ENCODE measurements at places on chromosomes 13 and 19. TPM values are rescaled to one million over a fixed set of nuclear protein-coding genes. Genes with fewer than 3 reads are reported as not detected.
A peak's percentile ranks its signal among the peaks of the same experiment; 100 is the strongest.

The ZNF549 gene
- 4.9 TPM for total RNA-seq

DNA sequence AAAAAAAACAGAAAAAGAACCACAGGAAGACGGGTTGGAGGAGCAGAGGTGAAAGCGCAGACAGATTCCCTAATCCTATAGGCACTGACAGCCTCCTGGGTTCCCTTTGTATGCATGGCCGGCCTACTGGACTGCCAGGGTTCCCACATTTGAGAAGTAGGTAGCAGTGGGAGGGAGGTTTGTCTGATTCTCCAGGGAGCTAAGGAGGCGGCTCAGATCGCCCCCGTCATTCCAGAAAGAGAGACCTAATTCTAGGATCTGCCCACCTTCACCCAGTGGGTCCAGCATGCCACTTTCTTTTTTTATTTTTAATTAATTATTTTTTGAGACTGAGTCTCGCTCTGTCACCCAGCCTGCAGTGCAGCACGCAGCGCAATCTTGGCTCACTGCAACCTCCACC is 9.7 kb upstream of the CCL25 start:
- H3K4me1 ChIP-seq: no peaks in the 10 kb centered on the region
- H3K27ac ChIP-seq: no peak overlapping the region
- DNase-seq: no peak
- no peaks in the 10 kb centered on the region for H3K27me3 ChIP-seq
- no peak overlapping the region for H3K4me3 ChIP-seq
- H3K36me3 ChIP-seq: no peaks in the 10 kb centered on the region

The BICRA gene
- total RNA-seq: 15.5 TPM

GRCh38 chr19:23525276-23525852 is 130.1 kb upstream of the ZNF91 start:
- H3K36me3 ChIP-seq: no peaks in the 10 kb centered on the region
- no peaks in the 10 kb centered on the region for H3K27me3 ChIP-seq
- no peaks in the 10 kb centered on the region for H3K4me1 ChIP-seq
- no peak for DNase-seq
- H3K4me3 ChIP-seq: no peak overlapping the region
- H3K27ac ChIP-seq: no peak overlapping the region

- H3K4me1 ChIP-seq: no peaks in the 10 kb centered on the region
- no peak overlapping the region for H3K4me3 ChIP-seq
- no peak for DNase-seq
- H3K27me3 ChIP-seq: no peaks in the 10 kb centered on the region
Measured at GRCh38 chr19:16022251-16022650, 54.0 kb upstream of the TPM4 start.

The ZNF471 gene
- total RNA-seq: 7.2 TPM

DNA sequence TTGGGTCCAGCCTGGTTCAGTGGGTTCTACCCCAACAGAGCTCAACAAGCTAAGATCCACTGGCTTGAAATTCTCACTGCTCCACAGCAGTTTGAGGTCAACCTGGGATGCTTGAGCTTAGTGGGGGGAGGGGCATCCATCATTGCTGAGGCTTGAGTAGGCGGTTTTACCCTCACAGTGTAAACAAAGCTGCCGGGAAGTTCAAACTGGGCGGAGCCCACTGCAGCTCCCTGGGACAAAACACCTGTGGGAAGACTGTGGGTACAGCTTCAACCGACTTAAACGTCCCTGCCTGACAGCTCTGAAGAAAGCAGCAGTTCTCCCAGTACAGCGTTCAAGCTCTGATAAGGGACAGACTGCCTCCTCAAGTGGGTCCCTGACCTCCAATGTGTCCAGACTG is 1161.9 kb downstream of the UQCRFS1 start:
- no peak overlapping the region for H3K4me3 ChIP-seq
- no peaks in the 10 kb centered on the region for H3K36me3 ChIP-seq
- H3K27me3 ChIP-seq: no peaks in the 10 kb centered on the region
- H3K4me1 ChIP-seq: no peaks in the 10 kb centered on the region
- no peak overlapping the region for H3K27ac ChIP-seq
- DNase-seq: no peak

- peak overlapping the region; percentile 87 for H3K27ac ChIP-seq
- peak; percentile 54 for DNase-seq
- H3K4me3 ChIP-seq: peak overlapping the region; percentile 85
- H3K4me1 ChIP-seq: peaks cover 38% of the 10 kb centered on the region
- H3K36me3 ChIP-seq: no peaks in the 10 kb centered on the region
Measured at GRCh38 chr19:8320564-8321066, 560 bp downstream of the NDUFA7 start.

DNA sequence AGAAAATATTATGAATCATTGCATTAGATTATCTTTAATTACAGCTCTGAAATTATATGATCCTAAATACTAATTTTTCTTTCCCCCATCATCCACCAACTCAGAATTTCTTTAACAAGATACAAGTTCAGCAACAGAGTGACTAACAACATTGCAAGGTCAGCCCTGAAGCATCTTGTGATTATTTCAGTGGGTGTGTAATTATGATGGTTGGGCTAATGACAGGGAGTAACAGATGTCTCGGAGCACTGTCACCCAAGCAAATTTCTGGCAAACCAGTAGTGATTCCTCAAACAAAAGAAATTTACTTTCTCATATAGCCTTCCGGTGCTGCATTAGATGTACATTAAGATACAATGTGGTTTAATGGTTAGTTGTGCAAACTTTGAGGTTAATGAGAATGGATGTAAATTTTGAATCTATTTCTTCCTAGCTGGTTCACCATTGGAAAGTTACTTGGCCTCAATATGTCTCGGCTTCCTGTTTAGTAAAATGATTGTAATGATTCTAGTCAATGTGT is 238.9 kb downstream of the ITGBL1 start:
- H3K4me1 ChIP-seq: no peaks in the 10 kb centered on the region
- H3K4me3 ChIP-seq: no peak overlapping the region
- H3K27ac ChIP-seq: no peak overlapping the region
- H3K27me3 ChIP-seq: no peaks in the 10 kb centered on the region
- no peak for DNase-seq

DNA sequence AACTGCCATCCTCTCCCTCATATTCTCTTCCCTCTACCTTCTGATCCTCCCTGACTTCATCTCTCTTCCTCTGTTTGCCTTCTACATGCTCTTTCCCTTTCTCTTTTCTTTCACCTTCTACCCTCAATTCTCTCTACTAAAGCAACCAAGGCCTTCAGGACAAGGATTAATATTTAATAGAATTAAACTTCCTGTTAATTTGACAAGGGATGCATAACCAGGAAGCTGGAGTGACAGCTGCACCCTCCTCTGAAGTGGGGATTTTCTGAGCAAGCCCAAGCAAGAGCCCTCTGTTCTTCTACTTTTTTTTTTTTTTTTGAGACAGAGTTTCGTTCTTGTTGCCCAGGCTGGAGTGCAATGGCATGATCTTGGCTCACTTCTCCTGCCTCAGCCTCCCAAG is 63.4 kb upstream of the MED4 start:
- no peaks in the 10 kb centered on the region for H3K27me3 ChIP-seq
- no peaks in the 10 kb centered on the region for H3K36me3 ChIP-seq
- DNase-seq: no peak
- no peak overlapping the region for H3K4me3 ChIP-seq
- peaks cover 20% of the 10 kb centered on the region for H3K4me1 ChIP-seq

GRCh38 chr19:4967738-4968461 is 1.0 kb upstream of the KDM4B start:
- no peaks in the 10 kb centered on the region for H3K27me3 ChIP-seq
- H3K4me3 ChIP-seq: peak overlapping the region; percentile 61
- peak overlapping the region; percentile 61 for H3K27ac ChIP-seq
- no peak for DNase-seq
- H3K4me1 ChIP-seq: peaks cover 8% of the 10 kb centered on the region
- H3K36me3 ChIP-seq: no peaks in the 10 kb centered on the region

GRCh38 chr19:19619181-19619848 is 828 bp upstream of the PBX4 start:
- H3K27me3 ChIP-seq: peaks cover 12% of the 10 kb centered on the region
- peaks cover 13% of the 10 kb centered on the region for H3K4me1 ChIP-seq
- no peak overlapping the region for H3K27ac ChIP-seq
- peaks cover 13% of the 10 kb centered on the region for H3K36me3 ChIP-seq
- H3K4me3 ChIP-seq: no peak overlapping the region

DNA sequence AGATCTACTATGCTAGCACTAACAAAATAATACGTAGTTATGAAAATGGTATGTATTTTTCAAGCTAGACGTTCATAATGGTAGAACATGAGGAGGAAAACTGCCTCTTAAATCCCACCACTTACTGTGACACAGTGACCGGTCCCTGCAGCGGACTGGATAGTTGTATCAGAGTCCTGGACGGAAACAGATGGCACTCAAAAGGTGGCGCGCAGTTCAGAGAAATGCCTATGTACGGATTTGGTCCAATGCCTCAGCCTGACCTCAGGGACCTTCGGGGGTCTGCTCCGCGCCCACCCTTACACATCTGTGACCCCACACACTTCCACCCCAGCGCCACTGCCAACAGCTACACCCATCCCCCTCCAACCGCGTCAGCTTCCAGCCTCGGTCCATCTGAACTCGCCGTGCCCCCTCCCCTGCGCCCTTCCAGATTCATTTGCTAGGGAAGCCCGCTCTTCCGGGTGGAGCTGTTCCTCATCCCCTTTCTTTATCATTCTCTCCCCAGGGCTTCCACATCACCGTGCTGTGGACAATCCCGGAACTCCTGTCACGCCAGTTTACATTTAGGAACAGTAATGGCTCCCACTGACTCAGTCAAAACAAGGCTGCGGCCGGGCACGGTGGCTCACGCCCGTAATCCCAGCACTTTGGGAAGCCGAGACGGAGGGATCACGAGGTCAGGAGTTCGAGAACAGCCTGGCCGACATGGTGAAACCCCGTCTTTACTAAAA is 792 bp upstream of the LENG8 start:
- no peaks in the 10 kb centered on the region for H3K36me3 ChIP-seq
- peak overlapping the region; percentile 96 for H3K27ac ChIP-seq
- peak overlapping the region; percentile 97 for H3K4me3 ChIP-seq
- peaks cover 30% of the 10 kb centered on the region for H3K4me1 ChIP-seq

GRCh38 chr13:73998631-73999030 is 135.6 kb downstream of the KLF12 start:
- DNase-seq: no peak
- no peaks in the 10 kb centered on the region for H3K36me3 ChIP-seq
- no peak overlapping the region for H3K27ac ChIP-seq

The ZNF837 gene
- 1.7 TPM for total RNA-seq

- no peaks in the 10 kb centered on the region for H3K36me3 ChIP-seq
- peak; percentile 88 for DNase-seq
- H3K4me1 ChIP-seq: peaks cover 8% of the 10 kb centered on the region
- H3K4me3 ChIP-seq: peak overlapping the region; percentile 19
- peaks cover 20% of the 10 kb centered on the region for H3K27me3 ChIP-seq
Measured at GRCh38 chr19:3721131-3721886, 13.1 kb downstream of the TJP3 start.

The TTC9B gene
- not detected for total RNA-seq

The LRRC63 gene
- total RNA-seq: 0.35 TPM

DNA sequence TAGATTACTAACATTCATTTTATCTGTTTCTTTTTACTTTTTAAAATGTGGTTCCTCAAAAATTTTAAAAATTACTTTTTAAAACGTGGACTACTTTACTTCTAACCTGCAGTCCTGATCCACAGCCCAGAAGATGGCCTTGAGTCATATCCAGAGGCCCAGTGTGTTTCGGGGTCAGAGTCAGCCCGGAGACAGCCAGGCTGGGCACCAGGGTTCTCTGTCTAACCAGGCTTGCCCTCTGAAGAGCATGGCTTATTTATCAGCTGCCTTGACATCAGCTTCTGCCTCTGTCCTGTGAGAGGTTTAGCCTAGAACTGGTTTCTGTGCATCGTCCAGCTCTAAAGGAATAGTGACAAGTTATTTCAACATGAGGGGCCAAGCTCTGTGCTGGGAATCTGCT is 332.0 kb downstream of the FGF9 start:
- no peaks in the 10 kb centered on the region for H3K36me3 ChIP-seq
- no peaks in the 10 kb centered on the region for H3K27me3 ChIP-seq
- H3K27ac ChIP-seq: no peak overlapping the region
- no peaks in the 10 kb centered on the region for H3K4me1 ChIP-seq

DNA sequence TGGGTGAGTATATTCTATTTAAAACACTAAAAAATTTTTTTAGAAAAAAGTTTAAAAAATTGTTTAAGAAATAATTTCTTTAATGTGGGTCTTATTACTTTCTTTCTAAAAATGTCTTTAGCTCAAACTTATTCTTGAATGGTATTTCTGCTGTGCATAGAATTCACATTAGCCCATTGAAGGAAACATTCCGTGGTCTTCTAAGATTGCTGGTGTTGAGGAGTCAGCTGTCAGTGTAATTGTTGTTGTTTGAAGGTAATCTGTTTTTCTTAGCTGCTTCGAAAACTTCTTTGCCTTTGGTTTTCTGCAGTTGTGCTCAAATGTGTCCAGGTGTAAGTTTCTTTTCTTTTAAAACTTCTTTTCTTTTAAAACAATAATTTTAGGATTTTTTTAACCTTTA is 85.4 kb upstream of the KLF12 start:
- no peak overlapping the region for H3K27ac ChIP-seq
- H3K27me3 ChIP-seq: no peaks in the 10 kb centered on the region
- H3K4me1 ChIP-seq: no peaks in the 10 kb centered on the region

DNA sequence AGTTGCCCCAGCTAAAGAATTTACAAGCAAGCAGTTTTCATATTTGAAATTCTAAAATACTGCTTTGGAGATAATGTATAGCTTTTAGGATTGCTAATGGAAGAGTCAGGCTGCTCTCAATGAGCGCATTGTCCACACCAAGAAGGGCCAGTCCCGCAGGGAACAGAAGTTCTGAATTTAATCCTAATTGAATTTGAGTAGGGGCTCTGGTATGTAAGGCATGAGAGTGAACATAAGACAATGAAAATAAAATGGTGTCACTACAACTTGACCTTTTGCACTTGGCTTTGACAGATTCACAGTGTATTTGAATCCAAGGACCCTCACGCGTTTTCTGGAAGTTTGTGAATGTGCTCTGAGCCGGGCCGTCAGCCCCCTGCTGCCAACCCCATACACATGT is 32.6 kb downstream of the RAB20 start:
- H3K4me1 ChIP-seq: peaks cover 3% of the 10 kb centered on the region
- no peaks in the 10 kb centered on the region for H3K27me3 ChIP-seq
- H3K27ac ChIP-seq: peak overlapping the region; percentile 70
- peak; percentile 4 for DNase-seq
- H3K36me3 ChIP-seq: peaks cover under 1% of the 10 kb centered on the region

DNA sequence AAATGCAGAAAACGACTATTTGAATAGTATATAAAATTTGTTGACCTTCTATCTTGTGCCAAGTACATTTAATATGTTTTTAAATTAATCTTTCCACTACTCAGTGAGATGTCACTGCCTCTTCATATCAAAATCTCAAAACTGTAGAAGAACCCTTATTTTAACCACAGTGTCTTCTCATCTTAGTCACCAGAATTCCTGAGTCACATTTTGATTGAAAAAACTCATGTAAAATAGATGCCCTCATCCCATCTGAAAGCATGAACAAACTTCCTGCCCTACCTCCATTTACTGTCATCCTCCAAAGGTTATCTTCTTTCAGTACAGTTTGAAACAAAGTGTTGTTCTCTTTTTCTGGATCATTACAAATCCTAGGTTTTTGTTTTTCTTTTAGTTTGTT is 1215.4 kb downstream of the PCDH9 start:
- H3K27me3 ChIP-seq: no peaks in the 10 kb centered on the region
- no peak overlapping the region for H3K4me3 ChIP-seq
- no peaks in the 10 kb centered on the region for H3K4me1 ChIP-seq
- DNase-seq: no peak
